Muscle of arm (tissue), 14 donors: ENCODE measurements at places on chromosomes 2 and 18. TPM values are rescaled to one million over a fixed set of nuclear protein-coding genes. Genes with fewer than 3 reads are reported as not detected.

- DNase-seq, result no peak
These were observed 17.0 kb upstream of the SCYGR1 start for GRCh38 chr2:227404585-227405271.

GRCh38 chr2:184294831-184295230 lies 303.5 kb upstream of the ZNF804A start:
- DNase-seq, result peak; percentile 0

NOSTRIN gene
- polyA plus RNA-seq, result 8.5 TPM

HRH4 gene
- polyA plus RNA-seq, result not detected

RBM45 gene
- polyA plus RNA-seq, result 11.4 TPM

- DNase-seq, result peak; percentile 70
These were observed 70.2 kb downstream of the CDCA7 start for GRCh38 chr2:173424886-173425285.

BMP10 gene
- polyA plus RNA-seq, result not detected

DNA sequence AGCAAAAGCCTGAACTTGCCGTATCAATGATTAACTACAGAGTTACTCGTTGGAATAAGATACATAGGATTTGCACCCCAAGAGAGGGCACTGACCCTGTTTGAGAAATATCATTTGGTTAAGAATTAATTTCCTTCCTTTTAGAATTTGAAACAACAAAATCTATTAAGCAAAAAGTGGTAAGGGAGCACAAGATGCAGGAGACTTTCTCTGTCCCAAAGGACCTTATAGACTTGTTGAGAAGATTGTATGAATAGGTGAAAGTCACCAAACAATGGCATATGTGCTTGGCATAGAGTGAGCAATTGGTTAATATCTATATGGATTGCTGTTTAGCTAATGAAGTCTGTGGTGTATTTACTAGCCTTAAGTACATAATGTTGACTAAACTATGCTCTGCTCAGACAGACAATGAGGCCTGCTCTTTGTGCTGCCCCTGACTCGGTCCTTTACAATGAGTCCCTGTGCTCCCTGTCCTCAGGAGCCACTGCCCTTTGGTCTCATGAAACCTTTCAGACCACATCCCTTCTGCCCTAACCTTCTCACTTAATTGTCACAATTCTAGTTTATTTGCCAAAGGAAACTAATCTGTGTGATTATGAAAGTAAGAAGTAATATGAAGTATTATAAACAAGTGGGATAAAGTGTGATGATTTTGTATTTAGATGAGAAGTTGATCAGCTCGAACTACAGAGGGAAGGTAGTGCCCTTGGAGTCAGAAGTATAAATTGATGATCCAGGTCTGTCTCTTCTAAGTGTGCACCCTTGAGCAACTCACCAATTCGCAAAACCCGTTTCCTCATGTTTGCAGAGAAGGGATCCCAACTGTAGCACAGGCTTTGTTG lies 21.2 kb upstream of the HNMT start:
- no peak for DNase-seq

STARD6 gene
- not detected for polyA plus RNA-seq

- DNase-seq, result no peak
These were observed 43.8 kb downstream of the XIRP2 start for GRCh38 chr2:166932032-166932431.

PJVK gene
- polyA plus RNA-seq, result 15.1 TPM

ANKMY1 gene
- 7.5 TPM for polyA plus RNA-seq

CABYR gene
- not detected for polyA plus RNA-seq
